Spinal cord (tissue), 10 donors: ENCODE measurements at places on chromosomes 3 and 15.

- no peak for DNase-seq
Measured at GRCh38 chr3:8555113-8555661, 53.6 kb downstream of the LMCD1 start.

GRCh38 chr15:85742186-85742821 lies 52.4 kb downstream of the KLHL25 start:
- no peak for DNase-seq

GRCh38 chr3:197428117-197428801 lies 127.5 kb downstream of the BDH1 start:
- no peak for DNase-seq

GRCh38 chr3:44862226-44862637 lies 520 bp downstream of the TMEM42 start:
- DNase-seq = no peak

DNA sequence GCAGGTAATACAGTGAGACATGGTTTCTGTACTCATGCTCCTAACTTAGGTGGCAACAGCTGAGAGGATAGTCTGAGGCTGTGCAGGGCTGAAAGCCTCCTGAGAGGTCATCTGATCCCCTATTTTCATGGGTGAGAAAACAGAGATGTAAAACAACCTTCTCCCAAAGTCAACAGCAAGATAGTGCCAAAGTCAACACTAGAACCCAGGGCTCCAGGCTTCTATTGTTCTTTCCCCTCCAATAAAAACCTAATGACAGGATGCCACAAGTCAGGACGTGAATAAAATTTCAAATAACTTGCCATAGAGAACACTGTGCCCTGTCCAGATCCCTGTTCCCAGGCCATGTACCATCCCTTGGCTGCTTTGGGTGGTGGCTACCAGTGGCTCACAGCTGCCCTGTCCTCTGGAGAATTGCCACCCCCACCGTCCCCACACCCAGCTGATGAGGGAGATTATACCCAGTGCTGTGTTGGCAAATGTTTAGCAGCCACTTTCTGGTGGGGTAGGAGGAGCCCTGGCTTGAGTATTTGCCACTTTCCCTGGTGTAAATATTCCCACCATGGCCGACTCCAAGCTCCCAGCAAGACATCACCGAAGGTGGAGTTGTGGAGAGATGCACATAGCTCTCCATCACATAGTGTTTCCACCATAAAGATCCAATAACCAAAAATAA lies 54.8 kb downstream of the SRGAP3 start:
- DNase-seq = no peak

DNA sequence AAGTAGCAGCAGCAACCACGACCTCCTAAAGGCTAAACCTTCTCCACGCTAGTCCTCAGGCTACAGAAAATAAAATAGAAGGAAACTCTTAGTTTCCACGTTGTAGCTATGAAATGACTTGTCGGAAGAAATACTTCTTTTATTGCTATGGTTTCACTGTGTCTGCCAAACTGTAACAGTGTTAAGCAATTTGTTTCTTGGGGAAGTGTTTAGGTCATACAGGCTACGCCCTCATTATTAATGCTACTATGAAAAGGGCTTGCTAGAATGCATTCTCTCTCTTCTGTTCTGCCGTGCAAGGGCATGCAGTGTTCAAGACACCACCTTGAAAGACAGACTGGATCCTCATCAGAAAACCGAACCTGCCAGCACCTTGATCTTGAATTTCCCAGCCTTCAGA lies 462.7 kb downstream of the PLOD2 start:
- DNase-seq = peak; percentile 14

DNA sequence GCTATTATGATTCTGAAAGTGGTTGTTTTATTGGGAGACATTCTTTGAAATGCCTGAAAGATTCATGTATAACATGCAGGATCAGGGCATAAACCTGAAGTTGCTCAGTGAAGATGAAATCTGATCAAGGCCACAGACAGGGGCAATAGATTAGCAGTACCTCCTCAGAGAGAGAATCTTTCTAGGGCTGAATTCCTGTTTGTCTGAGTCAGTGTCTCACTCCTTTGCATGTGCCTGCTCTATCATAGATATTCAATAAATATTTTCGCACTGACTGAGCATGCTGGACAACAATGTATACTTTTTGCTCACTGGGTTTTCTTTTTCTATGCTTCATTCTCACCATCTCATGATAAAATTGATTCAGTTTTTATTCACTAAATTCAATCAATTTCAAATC lies 49.8 kb upstream of the PFN2 start:
- no peak for DNase-seq

DNA sequence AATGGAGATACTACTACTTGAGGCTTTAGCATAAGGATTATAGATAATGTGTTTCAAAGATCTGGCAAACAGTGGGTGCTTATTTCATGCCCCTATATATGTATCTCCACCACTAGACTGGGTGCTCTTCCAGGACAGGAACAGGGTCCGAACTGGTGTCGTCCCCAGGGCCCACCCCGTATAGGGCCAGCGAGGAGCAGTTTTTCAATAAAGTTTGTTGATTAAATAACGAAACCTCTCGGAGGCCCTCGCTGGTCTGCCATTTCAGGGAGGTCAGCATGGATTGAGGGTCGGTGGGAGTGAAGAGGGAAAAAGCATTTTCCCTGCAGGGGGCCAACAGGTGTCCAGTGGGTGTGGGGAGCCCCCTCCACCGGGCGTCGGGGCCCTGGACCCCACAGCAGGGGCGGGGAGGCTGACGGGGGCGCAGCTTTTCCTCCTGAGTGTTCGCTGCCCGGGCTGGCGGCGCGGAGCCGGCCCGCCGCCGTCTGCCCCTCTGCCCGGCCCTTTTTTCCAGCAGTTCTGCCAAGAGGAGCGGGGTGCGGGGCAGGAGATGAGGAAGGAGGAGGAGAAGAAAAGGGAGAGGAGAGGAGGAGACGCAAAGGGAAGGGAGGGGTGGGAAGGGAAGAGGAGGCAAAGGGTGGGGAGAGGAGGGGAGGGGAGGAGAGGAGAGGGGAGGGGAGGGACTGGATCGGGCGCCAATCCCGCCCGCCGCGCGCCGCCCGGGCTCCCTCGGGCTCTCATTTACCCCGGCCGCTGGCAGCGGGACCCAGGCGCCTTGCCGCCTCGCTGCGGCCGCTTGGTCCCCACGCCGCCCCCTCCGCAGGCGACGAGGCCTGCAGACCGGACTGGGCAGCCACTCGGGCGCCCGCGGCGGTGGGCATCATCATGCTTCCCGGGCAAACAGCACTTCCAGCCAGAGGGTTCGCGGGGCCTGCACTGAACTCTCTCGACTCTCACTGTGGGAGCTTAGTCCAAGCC lies 66.3 kb downstream of the ISG20 start:
- no peak for DNase-seq

DNA sequence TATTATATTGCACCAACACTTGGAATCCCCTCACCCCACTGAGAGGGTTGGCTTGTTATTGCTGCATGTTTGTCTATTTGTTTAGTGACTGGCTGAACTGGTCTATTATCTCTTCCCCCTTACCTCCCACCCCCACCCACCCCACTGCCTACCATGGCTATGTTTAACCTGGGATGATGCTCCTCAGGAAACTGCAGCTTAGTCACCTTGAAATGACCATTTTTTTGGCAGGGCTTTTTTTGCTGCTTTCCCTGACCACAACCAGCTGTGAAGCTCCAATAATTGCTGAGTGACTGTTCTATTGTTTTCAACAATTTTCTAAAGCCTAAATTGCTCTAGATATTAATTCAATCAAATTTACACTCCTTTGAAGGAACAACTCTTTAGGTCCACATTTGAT lies 137.9 kb upstream of the CADM2 start:
- no peak for DNase-seq

DNA sequence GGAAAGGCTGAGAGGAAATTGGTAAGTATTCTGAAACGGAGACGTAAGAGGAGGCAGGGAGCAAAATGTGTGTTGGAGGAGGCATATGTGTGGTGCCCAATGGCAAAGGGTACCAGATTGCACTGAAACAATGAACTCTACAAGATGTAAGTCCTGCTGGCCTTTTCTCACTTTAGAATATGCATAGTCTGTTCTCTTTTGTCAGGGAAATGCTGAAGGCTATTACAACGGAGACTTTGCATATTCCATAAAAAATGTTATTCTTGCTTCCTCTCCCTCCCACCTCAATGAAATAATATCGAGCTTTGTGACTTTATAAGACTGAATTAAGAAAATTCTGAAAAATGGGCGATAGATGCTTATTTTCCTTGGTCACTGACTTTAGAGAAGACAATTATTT lies 85.9 kb downstream of the PEX5L start:
- no peak for DNase-seq

GRCh38 chr15:44145495-44145894 lies 49.6 kb downstream of the FRMD5 start:
- DNase-seq = no peak

- no peak for DNase-seq
Measured at GRCh38 chr15:39202641-39203040, 378.2 kb upstream of the THBS1 start.

DNA sequence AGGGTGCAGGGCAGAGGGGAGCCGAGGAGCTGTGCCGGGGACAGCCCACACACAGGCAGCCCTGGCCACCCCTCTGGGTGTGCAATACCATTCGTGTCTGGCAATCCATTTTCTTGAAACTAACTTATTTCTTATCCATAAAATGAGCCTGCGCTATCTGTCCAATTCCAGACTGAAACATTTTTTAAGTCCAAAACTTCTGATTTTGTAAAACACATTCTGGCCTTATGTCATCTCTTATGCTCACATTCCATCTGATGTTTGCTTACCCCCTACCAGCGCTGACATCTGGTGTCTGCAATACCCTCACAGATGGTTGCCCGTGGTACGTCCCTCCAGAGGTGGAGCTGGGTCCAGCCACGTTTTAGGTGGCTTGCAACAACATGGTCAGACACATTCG lies 31.8 kb downstream of the PCSK6 start:
- no peak for DNase-seq

- DNase-seq = no peak
Measured at GRCh38 chr3:4322635-4323034, 19.5 kb downstream of the SETMAR start.

GRCh38 chr15:91967935-91968606 lies 114.6 kb downstream of the SLCO3A1 start:
- peak; percentile 45 for DNase-seq

DNA sequence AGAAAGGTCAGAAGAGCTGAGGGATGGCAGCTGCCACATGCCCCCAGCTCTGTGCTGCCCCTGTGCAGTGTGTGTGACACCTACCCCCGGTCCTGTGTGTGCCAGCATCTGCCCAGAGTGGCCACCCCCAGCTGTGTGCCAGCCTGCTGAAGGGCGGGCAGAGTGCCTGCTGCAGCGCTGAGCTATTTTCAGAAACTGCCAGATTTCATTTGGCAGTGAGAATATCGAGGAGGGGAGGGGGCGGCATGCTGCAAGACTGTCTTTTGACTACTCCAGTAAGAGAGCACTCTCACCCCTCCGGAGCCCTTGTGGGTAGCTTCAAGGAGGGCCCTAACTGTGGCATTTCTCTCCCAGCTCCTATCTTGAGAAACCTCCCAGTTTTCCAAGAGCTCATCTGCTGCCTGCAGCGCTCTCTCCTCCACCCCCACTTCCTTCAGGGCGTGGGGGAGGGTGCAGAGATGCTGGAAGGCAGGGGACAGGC lies 25.2 kb upstream of the DOCK3 start:
- no peak for DNase-seq

- DNase-seq = no peak
Measured at GRCh38 chr15:37783290-37783689, 151.2 kb upstream of the TMCO5A start.

- no peak for DNase-seq
Measured at GRCh38 chr3:112366522-112366921, 33.6 kb downstream of the CD200 start.

GRCh38 chr3:178397836-178398235 lies 138.4 kb upstream of the KCNMB2 start:
- DNase-seq = no peak

- no peak for DNase-seq
Measured at GRCh38 chr15:58240191-58240932, 102.2 kb downstream of the AQP9 start.

- no peak for DNase-seq
Measured at GRCh38 chr3:44173263-44173662, 68.4 kb upstream of the TOPAZ1 start.

DNA sequence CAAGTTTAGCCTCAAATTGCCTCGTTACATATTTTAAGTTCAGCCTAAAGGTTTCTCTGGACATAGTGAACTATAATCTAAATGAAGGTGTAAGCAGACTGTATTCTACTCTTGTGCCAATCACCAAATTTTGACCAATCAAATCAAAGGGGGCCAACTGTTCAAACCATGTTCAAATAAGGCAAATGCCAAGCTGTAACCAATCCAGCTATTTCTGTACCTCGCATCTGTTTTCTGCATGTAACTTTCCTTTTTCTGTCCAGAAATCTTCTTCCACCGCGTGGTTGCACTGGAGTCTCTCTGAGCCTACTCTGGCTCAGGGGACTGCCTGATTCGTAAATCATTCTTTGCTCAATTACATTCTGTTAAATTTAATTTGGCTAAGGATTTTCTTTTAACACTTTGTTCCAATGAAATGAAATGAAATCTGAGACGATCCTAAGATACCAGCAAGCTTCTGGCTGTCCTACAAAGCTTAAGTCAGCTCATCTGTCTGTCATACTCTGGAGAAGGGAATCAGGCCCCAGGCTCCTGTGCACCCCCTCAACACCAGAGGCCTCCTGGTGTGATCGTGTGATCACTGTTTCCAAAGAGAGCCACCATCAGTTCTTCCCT lies 53.2 kb upstream of the ZNF148 start:
- DNase-seq = no peak

DNA sequence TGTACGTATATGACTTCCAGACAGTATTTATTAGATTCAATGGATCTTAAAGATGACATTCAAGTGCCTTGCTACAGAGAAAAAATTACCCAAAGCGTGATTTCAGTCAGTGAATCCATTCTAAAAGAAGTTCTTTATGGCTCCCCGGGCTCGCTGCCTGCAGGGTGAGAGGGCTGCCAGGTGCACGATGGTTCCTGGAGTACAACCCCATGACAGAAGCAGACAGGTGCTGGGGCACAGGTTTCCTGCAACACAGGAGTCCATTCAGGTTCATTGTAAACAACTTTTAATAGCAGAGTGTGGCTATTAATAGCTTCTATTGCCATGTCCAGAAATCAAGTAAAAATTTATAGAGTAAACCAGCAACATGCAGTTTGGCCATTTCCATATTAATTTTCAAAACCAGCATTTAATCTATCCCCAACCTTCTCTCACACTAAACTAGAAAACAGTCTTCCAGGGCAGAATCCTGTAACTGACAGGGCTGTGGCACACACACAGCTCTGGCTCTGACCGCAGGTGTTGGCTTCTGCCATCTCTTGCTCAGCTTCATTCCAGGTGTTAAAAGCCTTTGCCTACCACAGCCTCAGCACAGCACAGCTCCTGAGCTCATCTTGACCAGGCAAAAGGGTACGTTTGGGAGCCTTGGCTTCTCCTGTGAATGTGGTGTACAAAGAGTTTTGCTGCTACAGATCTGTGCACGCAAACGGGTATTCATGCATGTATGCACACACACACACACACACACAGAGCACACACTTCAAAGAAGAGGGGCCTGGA lies 185.9 kb downstream of the MEX3B start:
- no peak for DNase-seq

- DNase-seq = no peak
Measured at GRCh38 chr3:67647390-67647878, 7.0 kb downstream of the SUCLG2 start.
